Hematopoietic multipotent progenitor cell treated with erythropoietin and hydrocortisone succinate and interleukin-3 and kit ligand, for 15 days (in vitro differentiated cells): ENCODE measurements at places on chromosomes 6 and 20.

DNA sequence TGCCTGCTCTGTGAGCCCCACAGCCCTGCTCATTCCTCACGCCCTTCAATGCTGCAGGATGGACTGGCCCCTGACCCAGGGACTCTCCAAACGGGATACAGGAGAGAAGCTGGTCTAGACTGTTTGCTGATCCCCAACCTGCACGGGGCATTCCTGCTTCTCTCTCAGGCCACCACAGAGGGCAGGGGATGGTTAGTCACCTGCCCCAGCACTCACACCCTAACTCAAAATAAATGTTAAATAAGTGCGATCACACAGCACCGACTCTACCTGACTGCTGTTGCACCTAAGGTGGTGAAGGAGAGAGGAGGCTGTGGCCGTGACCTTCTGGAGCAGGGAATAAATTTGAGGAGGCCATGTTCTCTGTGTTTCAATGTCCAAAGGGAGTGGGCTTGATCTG, 39.9 kb upstream of the TGM6 start:
- no peak for DNase-seq

DNA sequence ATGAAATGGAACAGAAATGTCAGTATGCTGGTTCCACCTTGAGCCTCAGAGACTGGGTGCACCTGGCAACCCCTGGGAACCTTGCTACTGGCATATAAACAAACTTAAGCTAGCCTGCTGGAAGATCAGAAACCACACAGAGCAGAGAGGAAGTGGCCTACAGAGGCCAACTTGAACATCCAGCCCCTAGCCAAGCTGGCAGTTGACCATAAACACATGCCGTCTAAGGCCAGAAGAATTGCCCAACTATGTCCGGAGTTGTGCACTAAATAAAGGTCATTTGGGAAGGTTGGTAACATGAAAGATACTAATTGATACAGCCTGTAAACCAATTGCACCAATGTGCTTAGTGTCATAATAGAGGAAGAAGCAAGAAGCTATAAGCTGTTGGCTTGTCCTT, 266.6 kb upstream of the BTBD3 start:
- DNase-seq: no peak

- DNase-seq: no peak
Measured at GRCh38 chr6:15510536-15511247, 152.1 kb downstream of the DTNBP1 start.

DNA sequence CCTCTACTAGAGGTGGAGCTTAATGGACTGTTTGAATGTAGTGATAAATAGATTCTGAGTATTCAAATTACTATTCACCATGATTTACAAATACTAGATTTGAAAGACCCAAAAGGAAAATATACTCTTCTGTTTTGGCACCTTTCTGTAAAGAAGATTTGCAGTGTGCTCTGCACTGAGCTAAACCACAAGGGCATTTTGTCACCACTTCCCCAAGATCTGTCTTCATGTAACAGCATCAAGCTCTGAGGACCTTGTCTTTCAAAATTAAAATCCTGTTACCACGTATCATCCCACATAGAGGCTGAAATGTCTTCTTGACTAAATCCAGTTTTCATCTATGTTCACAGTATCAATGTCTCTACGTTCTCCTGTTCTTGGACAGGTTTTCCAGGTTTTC, 3.3 kb upstream of the PGK2 start:
- no peak for DNase-seq

GRCh38 chr6:37359039-37359438, 5.3 kb downstream of the RNF8 start:
- DNase-seq: no peak

DNA sequence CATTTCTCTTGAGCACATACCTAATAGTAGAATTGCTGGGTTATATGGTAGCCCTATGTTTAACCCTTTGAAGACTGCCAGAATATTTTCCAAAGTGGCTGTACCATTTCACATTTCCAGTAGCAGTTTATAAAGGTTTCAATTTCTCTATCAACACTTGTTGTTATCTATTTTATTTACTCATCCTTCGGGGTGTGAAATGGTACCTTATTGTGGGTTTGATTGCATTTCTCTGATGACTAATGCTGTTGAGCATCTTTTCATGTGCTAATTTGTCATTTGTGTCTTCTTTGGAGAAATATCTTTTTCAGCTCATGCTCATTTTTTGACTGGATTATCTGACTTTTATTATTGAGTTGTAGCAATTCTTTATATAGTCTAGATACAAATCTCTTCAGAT, 5.4 kb downstream of the ENPP4 start:
- DNase-seq: no peak

- DNase-seq: no peak
Measured at GRCh38 chr20:710780-711450, 35.3 kb upstream of the SCRT2 start.

DNA sequence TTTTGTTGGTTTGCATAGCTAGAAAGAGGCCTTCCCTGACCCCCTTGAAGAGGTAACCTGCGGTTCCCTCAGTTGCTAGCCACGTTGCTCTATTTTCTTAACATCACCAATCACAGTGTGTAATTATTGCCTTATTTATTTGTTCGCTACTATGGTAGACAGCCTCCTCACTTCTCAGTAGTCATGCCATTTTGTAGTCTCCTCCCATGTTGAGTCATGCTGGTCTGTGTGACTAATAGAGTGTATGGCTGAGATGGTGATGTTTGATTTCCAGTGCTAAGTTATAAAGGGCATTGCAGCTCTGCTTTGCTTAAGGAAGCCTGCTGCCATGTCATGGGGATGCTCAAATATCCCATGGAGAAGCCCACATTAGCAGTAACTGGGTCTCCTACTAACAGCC, 236.6 kb upstream of the CHD6 start:
- DNase-seq: no peak

- no peak for DNase-seq
Measured at GRCh38 chr20:2695206-2695983, 2.8 kb downstream of the EBF4 start.

DNA sequence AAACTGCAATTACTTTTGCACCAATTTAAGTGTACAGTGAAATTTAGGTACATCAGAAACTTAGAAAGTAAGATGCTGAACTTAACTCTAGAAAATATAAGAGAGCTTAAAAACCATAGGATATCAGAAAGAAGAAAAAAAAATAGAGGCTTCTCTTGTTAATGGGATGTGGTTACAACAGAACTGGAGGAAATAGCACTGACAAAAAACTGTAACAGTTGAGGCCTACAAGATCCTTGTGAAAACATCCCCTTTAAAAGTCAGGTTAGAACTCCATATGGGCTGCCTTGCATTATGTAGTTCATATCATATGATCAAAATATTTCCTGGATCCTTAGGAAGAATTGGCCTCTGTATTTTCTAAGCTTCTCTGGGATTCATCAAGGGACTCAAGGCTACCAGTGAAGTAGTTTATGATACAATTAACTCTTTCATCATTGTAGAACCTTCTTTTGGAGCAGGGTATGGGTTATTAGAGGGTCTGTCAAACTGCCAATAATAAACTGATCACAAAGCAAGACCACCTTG, 24.8 kb downstream of the MTCL3 start:
- no peak for DNase-seq

DNA sequence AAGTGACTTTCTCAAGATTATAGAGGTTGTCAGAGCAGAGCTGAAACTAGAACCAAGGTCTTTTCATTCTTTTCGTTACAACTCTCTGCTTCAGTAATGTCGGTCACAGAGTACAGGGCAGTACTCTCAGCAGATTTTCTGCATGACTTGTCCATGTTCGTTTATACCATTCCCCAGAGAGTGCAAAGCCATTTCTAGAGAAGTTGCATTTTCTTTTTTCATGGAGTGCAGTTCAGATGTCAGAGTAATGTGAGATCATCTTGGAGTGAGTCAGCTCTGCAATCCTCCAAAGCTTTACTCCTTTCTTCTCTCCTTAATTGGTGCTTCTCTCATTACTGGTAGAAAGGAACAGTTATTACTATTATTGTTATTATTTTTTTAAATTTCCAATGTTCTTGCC, 115.6 kb upstream of the B3GAT2 start:
- DNase-seq: no peak

DNA sequence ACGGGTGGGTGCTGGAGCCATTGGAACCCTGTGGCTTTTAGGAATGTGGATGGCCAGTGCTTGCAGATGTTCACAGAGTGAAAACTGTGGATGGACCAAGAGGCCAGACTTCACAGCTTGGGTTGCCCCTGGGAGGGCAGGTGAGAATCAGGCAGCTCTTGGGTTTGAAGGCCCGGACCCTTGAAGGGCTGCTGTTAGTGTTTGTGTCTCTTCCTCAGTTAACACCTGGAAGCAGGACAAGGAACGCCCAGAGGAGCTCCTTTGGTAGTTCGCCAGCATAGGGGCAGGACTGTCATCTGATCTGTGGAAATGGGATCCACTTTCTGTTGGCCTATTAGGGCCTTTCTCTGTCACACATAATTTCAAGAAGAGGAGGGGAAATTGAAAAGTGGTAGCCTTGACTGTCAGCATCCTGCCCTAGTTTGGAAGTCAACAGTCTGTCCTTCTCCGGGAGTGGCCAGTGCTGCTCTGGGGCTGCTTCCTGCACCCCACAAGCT, 43.6 kb downstream of the RIOK1 start:
- DNase-seq: no peak

DNA sequence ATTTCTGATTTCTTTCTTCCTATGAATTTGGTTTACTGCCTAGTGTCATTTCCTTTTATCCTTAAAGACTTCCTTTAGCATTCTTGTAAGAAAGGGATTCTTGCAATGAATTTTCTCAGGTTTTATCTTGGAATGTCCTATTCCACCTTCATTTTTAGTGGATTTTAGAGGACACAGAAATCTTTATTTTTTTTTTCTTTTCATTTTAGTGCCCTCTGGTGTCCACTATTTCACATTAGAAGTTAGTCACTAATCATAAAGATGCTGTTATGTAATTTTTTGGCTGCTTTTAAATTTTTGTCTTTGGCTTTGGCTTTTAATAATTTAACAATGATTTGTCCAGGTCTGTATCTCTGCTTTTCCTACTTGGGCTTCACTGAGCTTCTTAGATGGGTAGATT, 28.1 kb downstream of the LMBRD1 start:
- no peak for DNase-seq

- DNase-seq: no peak
Measured at GRCh38 chr20:47265984-47266383, 90.5 kb downstream of the ZMYND8 start.

GRCh38 chr6:138465007-138465645, 34.2 kb downstream of the NHSL1 start:
- no peak for DNase-seq

DNA sequence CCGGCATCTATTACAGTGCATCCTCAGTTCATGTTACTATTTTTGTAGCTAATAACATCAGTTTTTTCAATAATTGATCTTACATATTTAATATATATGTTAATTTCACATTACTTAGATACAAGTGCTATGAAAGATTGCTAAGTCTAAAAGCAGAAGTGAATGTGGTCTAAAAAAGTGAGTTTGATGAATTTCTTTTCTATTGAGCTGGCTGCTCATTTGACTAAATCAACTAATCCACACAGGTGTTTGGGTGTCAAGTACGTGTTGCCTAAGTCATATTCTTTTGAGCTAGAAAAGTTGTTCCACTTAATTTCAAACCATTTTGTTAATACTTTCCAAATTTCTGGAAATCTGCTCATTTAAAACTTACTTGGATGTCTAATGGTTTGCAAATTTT, 46.6 kb upstream of the EZR start:
- no peak for DNase-seq

DNA sequence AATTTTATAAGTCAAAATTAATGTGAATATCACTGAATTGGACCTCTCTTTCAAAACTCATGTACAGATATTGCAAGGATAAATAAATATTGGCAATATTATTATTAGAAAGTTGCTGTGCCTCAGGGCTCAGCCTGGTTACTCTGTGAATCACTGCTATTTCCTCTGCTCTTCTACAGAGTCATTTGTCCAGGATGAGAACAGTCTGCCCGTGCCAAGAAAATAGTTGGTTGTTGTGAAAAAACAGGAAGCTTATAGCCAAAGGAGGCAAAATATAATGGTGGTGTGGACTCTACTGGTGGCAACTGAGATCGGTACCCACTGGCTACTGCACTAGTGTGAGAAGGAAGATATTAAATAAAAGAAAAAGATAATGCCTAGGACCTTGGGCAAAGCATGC, 93.6 kb downstream of the RIMS1 start:
- DNase-seq: no peak

GRCh38 chr6:80335121-80335531, 228.7 kb downstream of the BCKDHB start:
- DNase-seq: no peak

DNA sequence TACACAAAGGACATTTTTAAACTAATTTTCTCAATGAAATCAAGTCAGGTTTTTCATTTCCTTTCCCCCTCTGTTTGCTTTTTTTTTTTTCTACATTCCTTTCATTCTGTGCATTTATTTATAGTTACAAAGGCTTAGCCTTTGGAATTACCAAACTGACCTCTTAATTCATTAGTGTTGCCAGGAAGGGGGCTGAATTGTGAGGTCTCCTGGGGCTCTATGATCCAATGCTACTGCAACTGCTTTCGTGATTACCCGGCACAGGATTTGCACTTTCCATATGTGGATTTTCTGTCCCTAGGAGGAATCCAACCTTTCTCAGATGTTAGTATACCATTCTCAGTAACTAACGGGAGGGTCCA, 35.3 kb downstream of the NEDD9 start:
- DNase-seq: no peak

DNA sequence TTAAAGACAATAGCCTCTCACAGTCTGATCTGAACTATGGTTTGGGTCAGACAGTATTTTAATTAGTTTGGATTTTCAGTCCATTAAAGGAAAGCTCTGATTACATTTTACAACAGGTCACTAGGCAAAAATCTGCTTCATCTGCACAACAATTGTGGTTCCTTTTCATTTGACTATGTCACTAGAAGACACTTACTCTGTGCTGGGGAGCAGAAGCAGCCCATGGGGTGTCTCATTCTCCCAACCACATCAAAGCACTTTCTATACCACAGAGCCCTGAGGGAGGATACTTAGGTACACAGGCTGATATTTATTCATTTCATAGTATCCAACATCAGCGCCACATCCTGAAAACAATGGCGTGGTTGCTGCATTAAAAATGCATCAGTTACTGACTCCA, 36.6 kb upstream of the HDAC2 start:
- DNase-seq: no peak

- no peak for DNase-seq
Measured at GRCh38 chr6:41934278-41935192, 7.1 kb downstream of the CCND3 start.
